Activated CD8-positive, alpha-beta memory T cell treated with anti-CD3 and anti-CD28 coated beads for 24 hours (primary cell): ENCODE measurements at places on chromosomes 2 and 18.

DNA sequence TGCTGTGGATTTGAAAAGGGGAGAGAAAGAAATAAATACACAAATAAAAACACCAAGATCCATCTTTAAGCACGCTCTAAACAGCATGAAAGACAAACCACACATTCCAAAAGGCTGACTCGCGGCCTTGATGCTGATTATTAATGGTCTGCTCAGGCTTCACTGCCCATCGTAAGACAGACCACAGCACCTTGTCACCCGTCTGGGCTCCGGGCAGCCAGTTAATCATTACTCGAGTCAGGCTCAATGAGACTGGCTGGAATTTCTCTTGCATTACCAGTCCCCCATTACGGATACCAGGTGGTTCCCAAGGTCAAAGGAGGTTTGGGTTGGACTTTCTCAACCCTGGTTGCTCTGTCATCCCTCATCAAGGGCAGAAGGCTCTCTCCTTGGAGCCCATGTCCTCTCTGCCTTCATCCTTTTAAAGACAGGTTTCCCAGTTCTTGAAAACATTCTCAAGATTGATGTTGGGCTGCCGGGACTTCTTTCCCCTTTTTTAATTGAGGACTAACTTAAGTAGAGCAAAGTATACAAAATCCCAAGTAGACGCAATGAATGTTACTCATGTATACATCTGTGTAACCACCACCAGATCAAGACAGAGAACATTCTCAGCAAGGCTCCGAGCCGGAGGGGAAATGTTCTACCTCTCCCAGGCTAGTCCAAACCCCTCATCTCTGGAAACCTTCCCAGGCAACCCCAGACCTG, 8.1 kb downstream of the SMAD7 start:
- no peak for DNase-seq

- DNase-seq: no peak
These were observed 207.1 kb downstream of the SPAG16 start for GRCh38 chr2:213491376-213491775.

- peak; percentile 59 for DNase-seq
These were observed 5.4 kb upstream of the CRYGC start for GRCh38 chr2:208134928-208135586.

GRCh38 chr2:232523402-232523681, 2.6 kb upstream of the CHRND start:
- DNase-seq: no peak

- DNase-seq: peak; percentile 57
These were observed 28.0 kb upstream of the KCMF1 start for GRCh38 chr2:84942964-84943421.

DNA sequence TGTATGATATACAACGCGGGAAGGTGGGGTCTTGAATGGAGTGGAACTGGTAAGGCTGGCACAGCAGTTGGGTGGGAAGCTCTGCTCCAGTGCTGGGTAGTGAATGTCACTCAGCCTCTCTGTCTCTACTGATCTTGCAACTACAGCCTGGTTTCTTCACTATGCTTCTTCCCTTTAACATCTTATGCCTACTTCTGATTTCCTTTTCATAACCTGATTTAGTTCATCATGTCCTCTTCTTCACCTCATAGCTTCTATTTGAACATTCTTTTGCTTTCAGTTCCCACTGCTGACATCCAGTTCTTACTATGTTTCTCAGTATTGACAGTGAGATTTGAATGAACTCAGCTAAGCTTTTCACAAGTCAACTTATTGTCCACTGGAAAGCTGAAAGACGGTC, 286.2 kb downstream of the ARL6IP6 start:
- DNase-seq: no peak

DNA sequence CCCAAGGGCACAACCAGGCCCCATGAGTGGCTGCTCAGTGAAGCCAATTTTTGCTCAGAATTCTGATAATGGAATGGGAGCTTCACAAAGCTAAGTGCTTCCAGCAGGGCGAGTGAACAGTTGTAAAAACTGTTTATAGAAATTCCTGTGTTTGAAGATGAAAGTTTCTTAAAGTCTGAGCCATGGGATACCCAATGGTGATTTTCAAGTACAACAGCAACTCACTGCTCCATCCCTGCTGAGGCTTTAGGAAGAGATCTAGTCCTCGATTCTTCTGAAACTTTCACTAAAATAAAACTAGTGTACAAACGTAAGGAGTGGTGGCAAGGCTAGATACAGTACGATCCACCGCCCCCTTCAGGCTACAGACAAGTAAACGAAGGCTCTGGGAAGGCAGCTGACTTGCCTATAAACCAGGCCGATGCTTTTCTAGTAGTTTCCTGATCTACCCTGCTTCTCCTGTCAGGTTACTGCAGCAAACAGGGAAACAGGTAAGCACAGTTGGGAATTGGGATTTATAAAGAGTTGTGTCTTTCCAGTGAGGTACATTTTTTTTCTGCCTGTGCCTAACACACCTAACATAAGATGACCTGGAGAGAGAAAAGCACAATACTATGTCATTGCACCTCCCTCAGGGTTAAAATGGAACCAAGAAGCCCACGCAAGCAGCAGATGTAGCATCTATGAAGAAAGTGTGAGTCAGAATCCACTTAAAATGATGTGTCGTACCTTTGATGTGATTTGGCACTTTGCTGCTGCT, 108.7 kb downstream of the UXS1 start:
- DNase-seq: peak; percentile 71

DNA sequence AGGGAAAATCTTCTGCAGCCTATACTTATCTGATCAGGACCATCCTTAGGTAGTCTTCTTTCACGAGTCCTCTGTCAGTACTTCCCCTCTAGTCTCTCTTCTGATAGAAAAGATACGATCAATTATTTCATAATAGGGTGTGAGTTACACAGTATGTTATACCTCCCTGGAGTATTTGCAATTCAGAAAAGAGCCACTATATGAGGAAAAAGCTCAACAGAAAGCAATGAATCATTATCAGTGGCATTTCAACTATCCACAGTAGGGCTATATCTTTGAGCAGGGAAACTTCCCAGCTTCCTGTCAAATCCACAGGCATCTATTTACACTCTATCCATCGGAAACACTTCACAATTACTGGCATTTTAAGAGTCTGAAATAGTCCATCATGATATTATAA, 105.3 kb upstream of the ACVR2A start:
- no peak for DNase-seq

- DNase-seq: no peak
These were observed 325.1 kb downstream of the RNF144A start for GRCh38 chr2:7242189-7242867.

DNA sequence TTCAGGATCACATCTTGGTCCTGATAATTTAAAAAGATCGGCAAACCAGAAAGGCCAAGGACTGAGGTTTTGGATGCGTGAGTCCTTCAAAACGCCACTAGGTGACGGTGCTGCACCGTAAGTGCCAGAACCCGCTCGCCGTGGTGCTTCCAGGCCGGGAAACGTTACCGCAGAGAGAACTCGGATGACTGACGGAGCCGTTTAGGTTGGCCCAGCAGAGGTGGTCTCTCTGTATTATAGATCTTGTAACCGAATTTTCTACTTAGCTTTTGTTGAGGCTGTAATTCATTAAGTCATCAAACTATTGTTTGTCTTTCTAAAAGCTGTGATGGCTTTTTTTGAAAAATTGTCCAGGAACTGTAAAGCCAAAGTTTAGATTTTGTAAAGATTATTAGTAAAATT, 39.8 kb upstream of the ADCYAP1 start:
- peak; percentile 76 for DNase-seq

DNA sequence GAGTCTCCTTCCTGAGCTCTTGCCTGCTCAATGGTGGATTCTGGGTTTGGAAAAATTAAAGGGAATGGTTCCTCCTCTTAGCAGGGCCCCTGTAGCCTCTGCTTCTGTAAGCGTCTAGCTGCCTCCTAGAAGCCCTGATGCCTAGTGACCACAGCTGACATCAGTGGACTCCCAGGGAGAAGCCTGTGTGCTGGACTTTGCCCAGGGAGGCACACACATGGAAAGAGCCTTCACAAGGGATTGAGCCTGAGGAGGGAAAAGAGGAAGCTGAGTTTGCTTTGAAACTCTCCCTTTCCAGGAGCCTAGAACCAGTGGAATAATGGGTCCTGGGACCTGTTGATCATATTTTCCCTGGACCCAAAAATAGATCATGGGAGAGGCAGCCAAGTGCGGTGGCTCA, 1.4 kb upstream of the CFAP65 start:
- no peak for DNase-seq

DNA sequence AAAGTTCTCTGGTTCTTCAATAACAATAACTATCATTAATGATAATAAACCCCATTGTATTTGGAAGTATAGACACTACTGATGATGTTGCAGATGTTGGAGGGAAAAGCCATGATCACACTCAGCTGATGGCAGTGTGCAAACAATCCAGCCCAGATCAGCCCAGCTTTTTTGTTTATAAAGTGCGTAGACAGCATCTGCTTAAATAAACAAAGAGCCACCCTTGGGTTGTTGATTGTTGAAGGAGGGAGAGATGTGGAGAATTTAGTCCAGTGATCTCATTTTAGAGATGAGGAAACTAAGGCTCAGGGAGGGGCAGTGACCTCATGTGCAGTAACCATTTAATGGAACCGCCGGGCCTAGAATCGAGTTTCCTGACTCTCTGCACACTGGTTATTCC, 56.0 kb upstream of the MEX3C start:
- no peak for DNase-seq

DNA sequence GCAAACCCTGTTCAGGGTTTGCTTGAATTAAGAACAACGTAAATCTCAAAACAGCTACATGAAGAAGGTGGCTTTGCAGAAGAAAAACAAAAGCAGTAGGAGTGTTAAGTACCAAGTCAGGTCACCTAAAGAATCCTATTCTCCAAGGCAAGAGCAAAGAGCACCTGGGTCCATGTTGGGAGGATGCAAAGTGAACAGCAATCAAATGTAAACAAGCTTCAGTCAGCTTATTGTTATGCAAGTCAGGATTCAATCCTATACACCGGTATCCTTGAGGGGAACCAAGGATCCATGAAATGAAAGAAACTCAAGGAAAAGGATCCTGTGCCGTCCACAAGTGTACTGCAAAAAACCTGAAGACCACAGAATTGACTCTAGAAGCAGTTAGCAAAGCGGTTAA, 261.0 kb upstream of the DDX18 start:
- no peak for DNase-seq

DNA sequence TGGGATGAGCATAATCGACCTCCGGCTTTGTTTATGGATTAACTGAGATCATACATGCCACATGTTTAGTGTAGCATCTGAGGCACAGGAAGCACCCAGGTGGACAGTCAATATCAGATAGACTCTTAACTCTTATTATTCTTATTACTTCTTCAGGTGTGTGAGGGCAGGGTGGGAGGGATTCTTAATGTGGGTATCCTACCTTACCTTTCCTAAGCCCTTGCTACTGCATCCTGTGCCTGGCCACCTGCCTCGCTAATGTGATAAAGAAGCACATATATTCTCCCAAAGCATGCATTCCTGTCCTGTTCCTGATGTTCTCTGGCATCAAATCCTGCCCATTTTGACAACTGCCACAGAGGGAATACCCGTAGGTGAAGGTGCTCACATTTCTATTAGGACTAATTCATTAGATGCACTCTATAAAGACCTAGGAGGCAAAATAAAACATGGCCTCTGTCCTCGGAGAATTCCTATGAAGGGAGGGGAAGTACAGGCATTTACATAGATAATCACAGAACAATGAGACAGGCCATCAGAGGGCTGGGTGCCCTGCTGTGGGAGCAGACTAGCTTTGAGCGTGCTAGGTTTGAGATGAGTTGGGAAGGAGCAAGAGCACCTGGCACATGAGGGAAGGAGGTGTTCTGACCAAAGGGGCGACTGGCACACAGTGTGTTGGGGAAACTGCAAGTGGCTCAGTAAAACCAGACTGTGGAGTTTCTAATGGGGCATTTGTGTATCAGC, 19.5 kb upstream of the CELF4 start:
- no peak for DNase-seq

- DNase-seq: peak; percentile 38
These were observed 58.1 kb downstream of the ASB1 start for GRCh38 chr2:238484522-238485452.

DNA sequence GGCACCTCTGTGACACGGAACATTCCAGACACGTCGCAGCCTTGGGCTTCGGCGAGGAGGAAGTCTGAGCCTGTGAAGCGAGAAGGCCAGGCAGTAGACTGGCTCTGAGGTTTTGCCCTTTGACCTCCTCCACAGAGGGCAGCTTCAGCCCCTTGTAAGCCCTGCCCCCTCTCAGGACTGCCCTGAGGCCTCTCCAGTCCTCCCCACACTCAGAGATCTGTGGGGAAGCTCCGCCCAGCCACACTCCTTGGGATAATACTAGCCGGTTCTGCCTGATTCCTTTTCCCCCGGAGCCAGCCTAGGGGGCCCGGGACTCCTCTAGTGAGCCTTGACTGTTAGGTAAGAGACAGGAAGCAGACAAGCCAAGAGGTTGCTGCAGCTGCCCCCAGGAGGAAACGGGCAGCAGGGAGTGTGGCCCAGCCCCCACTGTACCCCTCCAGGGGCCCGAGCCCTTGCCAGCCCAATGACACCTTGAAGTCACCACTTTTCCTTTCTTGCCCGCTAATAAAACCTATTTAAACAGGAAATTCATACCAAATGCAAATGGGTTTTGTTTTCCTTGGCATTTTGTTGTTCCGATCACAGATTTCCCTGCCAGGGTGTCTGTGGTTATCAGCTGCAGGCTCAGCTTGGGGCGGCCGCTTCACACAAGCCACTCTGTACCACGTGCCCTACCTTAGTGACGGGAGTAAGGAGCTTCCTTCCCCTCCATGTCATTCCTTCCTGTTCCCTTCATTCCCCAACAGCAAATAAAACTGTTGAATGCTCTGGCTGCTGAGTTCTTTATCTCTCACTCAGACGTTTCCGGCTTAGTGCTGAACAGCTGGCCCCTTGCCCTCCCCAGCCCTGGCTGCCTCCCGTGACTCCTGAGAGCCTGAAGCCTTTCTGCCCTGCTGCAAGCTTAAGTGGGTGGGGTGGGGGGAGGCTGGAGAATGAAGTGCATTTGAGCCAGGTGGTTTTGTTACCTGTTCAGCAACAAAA, 124.7 kb downstream of the CABLES1 start:
- DNase-seq: peak; percentile 68

- DNase-seq: no peak
These were observed 134.8 kb upstream of the THUMPD2 start for GRCh38 chr2:39913648-39914461.

DNA sequence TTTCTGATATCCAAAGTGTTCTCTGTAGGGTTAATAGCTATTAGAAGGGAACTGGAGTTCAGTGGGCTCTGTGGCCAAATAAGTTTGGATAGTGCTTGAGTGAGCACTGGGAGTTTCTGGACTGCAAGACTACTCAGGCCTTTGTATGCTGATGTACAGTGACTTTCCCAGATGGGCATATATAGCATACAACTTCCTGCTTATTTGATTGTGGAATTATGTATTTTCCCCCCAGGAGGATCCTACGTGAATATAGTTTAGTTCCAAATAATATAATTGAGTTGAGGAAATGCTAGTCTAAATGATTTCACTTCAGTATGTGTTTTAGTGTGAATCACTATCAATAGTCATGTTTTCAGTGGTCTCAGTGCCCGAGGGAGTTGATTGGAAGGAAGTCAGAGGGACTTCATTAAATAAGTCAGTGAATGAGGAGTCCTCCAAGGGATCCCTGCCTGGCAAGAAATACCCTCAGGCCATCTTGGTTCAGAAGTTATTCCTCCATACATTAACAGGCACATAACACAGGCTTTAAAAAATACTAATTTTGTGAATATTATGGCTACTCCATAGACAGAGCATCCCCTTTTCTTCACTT, 251.4 kb downstream of the PRKCE start:
- DNase-seq: no peak

GRCh38 chr2:225354281-225354774, 45.2 kb upstream of the NYAP2 start:
- DNase-seq: no peak
